Naive thymus-derived CD8-positive, alpha-beta T cell (primary cell): ENCODE measurements at places on chromosomes 2 and 18.

- no peak for DNase-seq
Observed at GRCh38 chr18:79698668-79699335, 19.2 kb downstream of the CTDP1 start.

GRCh38 chr18:3998698-3999333, 456.3 kb downstream of the DLGAP1 start:
- DNase-seq = no peak

DNA sequence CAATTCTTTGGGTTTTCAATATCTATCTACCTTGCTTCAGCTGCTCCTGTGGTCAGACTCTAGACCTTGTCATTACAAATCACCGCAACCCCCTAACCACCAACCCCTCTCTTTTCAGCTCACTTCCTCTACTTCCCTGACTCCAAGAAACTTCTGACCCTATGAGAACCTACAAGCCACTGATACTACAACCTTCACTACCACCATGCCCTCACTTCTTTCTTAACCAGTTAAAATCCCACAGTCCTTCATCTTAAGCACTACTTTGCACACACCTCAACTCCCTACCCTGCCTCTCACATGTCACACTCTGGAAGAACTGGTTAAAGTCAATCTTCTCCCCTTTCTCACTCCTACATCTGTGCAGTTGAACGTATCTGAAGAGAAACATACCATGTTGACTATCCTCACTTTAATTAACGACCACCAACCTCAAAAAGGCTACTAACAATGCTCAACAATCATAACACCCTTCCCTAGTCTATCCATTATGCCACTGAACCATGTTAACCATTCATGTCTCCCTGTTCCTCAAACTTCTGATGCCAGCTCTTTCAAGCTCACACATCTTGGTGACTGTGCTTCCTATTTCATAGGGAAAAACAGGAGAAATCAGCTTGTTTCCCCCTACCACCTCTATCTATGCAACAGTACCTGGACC, 12.6 kb downstream of the EIF2AK3 start:
- no peak for DNase-seq

DNA sequence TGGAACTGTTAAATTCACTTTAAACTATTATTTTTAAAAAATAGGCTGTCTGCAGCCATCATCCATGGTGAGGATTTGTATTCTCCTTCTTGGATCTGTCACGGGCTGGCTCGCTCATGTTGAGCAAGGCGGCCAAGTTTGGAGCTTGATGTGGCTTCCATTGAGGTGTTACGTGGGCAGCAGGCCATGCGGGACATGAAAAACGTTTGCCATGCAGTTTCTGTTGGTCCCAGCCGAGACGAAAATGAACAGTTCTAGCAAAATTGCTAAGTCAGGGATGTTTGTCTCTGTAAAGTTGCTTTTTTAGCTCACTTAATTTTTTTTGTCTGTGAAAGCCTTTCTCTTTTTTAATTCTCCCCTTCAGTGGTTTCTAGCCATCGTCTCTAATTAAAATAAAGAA, 70.2 kb upstream of the MGAT5 start:
- DNase-seq = no peak
